Pancreas (tissue), 10 donors: ENCODE measurements at places on chromosomes 3 and 15. TPM values are rescaled to one million over a fixed set of nuclear protein-coding genes. Genes with fewer than 3 reads are reported as not detected.

DNA sequence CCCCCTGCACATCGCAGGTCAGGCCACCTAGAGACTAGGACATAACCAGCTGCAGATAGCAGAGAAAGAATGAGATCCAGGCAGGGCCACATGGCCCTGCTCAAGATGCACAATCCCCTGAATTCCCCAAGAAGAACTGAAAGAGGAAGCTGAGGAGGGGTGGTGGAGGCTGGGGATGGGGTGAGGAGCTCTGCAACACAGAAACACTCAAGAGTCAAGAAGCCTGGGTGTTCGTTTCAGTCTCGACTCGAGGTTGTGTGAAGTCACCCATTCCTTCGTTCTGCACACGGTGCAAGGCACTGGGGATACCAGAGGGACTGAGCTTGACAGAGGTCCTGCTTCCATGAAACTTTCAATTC is 62.0 kb downstream of the TLE3 start:
- H3K4me3 ChIP-seq, result no peak overlapping the region
- no peak for DNase-seq
- H3K36me3 ChIP-seq, result no peaks in the 10 kb centered on the region
- H3K27me3 ChIP-seq, result no peaks in the 10 kb centered on the region
- H3K4me1 ChIP-seq, result no peaks in the 10 kb centered on the region

GRCh38 chr3:159513444-159513843 is 475.2 kb upstream of the IL12A start:
- no peak for DNase-seq
- no peak overlapping the region for H3K27ac ChIP-seq
- H3K4me3 ChIP-seq, result no peak overlapping the region
- H3K27me3 ChIP-seq, result no peaks in the 10 kb centered on the region

ZNF609 gene
- total RNA-seq, result 14.4 TPM

FSTL1 gene
- total RNA-seq, result 71.3 TPM

- H3K4me3 ChIP-seq, result no peak overlapping the region
- DNase-seq, result no peak
- H3K4me1 ChIP-seq, result no peaks in the 10 kb centered on the region
- H3K27me3 ChIP-seq, result no peaks in the 10 kb centered on the region
- H3K36me3 ChIP-seq, result no peaks in the 10 kb centered on the region
These were observed 270.3 kb downstream of the RYR3 start for GRCh38 chr15:33581032-33581431.

- H3K36me3 ChIP-seq, result no peaks in the 10 kb centered on the region
- no peak overlapping the region for H3K4me3 ChIP-seq
- H3K27me3 ChIP-seq, result no peaks in the 10 kb centered on the region
- no peak for DNase-seq
These were observed 3.7 kb downstream of the DLL4 start for GRCh38 chr15:40932649-40933516.

DNA sequence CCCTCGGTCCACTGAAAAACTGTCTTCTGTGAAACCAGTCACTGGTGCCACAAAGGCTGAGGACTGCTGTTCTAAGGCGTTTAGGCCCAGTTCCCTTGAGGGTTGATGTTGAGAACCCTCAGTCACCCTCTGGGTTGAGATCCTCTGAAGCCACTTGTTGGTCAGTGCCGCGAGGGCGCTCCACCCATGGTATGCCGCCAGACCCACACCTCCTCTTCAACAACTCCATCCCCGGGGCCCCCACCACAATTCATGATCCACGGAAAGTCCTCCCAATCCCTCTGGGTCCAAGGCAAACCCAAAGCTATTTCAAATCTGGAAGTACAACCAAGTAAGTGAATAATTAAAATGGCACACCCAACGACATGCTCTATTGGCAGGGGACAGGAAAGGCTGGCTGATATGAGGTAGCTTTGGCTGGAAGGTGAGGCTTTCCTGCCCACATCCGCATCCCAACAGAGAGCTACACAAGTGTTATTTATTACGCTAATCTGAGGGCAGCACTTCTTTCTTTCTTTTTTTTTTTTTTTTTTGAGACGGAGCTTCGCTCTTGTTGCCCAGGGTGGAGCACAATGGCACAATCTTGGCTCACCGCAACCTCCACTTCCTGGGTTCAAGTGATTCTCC is 58.1 kb downstream of the XXYLT1 start:
- no peaks in the 10 kb centered on the region for H3K36me3 ChIP-seq
- H3K4me3 ChIP-seq, result no peak overlapping the region
- H3K27ac ChIP-seq, result no peak overlapping the region
- H3K4me1 ChIP-seq, result no peaks in the 10 kb centered on the region
- no peak for DNase-seq

CYP8B1 gene
- not detected for total RNA-seq

GRCh38 chr15:28101201-28101600 is 2.1 kb upstream of the OCA2 start:
- no peak overlapping the region for H3K27ac ChIP-seq
- H3K4me1 ChIP-seq, result no peaks in the 10 kb centered on the region
- H3K4me3 ChIP-seq, result no peak overlapping the region
- no peak for DNase-seq

- H3K27me3 ChIP-seq, result no peaks in the 10 kb centered on the region
- H3K4me1 ChIP-seq, result no peaks in the 10 kb centered on the region
- no peak overlapping the region for H3K27ac ChIP-seq
- no peaks in the 10 kb centered on the region for H3K36me3 ChIP-seq
- no peak for DNase-seq
These were observed 1047.0 kb downstream of the TUSC7 start for GRCh38 chr3:117756563-117756962.

- H3K4me1 ChIP-seq, result peaks cover 8% of the 10 kb centered on the region
- peak overlapping the region; percentile 71 for H3K27ac ChIP-seq
- H3K27me3 ChIP-seq, result no peaks in the 10 kb centered on the region
- no peak for DNase-seq
- H3K36me3 ChIP-seq, result no peaks in the 10 kb centered on the region
These were observed 344 bp downstream of the LINS1 start for GRCh38 chr15:100601617-100602063.

GRCh38 chr3:45942051-45942825 is 1.0 kb upstream of the CXCR6 start:
- H3K27me3 ChIP-seq, result no peaks in the 10 kb centered on the region
- H3K4me3 ChIP-seq, result no peak overlapping the region
- H3K27ac ChIP-seq, result no peak overlapping the region
- no peaks in the 10 kb centered on the region for H3K4me1 ChIP-seq

DNA sequence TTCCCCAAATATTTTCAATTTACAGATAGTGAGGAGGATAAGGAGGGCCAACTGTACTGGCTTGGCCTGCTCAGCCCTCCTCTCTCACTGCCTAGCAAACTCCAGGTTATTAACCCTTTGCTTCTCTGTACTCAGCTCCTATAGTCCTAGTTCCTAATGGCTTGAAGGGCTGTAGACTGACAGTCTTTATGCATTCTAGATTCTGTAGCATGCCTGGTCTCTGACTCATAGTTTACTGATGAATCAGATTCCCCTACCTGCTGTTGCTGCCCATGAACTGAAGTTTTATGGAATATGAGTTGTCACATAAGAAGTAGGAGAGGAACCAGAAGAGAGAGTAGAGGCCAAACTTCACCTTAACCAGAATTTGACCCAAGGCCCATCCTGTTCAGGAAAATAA is 27.1 kb upstream of the MAP3K13 start:
- DNase-seq, result no peak
- H3K36me3 ChIP-seq, result no peaks in the 10 kb centered on the region
- no peak overlapping the region for H3K4me3 ChIP-seq
- no peaks in the 10 kb centered on the region for H3K27me3 ChIP-seq
- H3K4me1 ChIP-seq, result peaks cover 51% of the 10 kb centered on the region

INSYN1 gene
- 1.4 TPM for total RNA-seq

DNA sequence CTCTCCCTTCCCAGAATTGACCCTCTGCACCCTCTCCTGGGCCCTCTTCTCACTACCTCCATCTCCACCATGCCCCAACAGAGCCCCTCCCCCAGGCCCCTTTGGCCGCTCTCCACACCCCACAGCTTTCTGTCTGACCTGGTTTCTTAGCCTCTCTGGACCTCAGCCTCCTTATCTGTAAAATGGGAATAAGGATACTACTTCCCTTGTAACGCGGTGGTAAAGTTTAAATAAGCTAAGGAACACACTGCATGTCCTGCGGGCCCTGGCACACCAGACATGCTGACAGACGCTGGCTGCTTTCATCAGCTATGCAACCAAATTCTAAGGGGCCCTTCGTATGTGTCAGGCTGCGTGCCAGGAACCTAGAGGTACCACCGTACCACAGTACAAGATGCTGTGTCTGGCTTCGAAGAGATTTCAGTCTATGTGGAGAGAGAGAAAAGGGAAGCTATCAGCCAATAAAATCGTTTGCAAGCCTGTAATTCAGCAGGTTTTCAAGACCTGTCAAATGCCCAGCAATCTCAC is 777 bp upstream of the SLC51A start:
- peaks cover 4% of the 10 kb centered on the region for H3K4me1 ChIP-seq
- no peaks in the 10 kb centered on the region for H3K27me3 ChIP-seq

DNA sequence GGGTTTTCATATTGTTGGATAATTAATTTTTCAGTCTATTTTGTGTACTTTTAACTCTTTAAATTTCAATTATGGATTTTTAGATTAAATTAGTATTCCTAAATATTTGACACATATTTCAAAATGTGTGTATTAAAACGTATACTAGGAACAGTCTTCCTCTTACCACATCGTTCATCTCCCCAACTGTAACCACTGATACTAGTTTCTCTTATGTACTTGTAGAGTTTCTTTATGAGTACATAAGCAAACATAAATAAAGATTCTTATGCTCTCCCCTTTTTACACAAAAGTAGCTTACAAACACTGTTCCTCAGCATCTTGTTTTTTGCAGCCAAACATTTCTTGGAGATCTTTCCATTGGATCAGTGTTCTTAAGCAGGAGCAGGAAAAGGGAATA is 45.9 kb downstream of the CMSS1 start:
- H3K27me3 ChIP-seq, result no peaks in the 10 kb centered on the region
- H3K4me1 ChIP-seq, result no peaks in the 10 kb centered on the region
- H3K4me3 ChIP-seq, result no peak overlapping the region
- DNase-seq, result no peak
- no peak overlapping the region for H3K27ac ChIP-seq
- H3K36me3 ChIP-seq, result no peaks in the 10 kb centered on the region

- H3K27ac ChIP-seq, result no peak overlapping the region
- H3K27me3 ChIP-seq, result no peaks in the 10 kb centered on the region
- H3K4me1 ChIP-seq, result no peaks in the 10 kb centered on the region
- H3K36me3 ChIP-seq, result no peaks in the 10 kb centered on the region
- H3K4me3 ChIP-seq, result no peak overlapping the region
- no peak for DNase-seq
These were observed 65.1 kb downstream of the EPHB1 start for GRCh38 chr3:134860141-134860540.

CEMIP gene
- 0.28 TPM for total RNA-seq

GRCh38 chr3:142987080-142987700 is 14.2 kb upstream of the U2SURP start:
- no peaks in the 10 kb centered on the region for H3K4me1 ChIP-seq
- no peak overlapping the region for H3K4me3 ChIP-seq
- no peaks in the 10 kb centered on the region for H3K36me3 ChIP-seq
- no peaks in the 10 kb centered on the region for H3K27me3 ChIP-seq
- no peak overlapping the region for H3K27ac ChIP-seq

DNA sequence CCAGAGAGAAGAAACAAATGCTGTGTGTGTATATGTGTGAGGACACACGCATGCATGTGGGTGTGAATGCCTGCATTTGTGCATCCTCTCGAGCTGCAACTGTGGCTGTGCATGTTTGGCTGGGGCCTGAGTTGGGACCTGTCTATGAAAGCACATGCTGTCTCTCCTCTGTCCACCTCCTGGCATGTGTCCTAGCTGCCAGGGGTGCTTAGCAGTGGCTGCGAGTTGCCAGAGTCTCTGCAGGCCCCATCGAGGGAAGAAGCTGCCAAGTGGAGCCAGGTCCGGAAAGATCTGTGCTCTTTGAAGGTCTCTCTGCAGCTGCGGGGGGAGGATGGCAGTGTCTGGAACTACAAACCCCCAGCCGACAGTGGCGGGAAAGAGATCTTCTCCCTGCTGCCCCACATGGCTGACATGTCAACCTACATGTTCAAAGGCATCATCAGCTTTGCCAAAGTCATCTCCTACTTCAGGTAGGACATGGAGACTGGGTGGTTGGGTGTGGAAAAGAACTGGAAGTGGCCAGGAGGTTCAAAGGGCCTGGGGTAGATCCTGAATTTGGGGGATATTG is 30.7 kb downstream of the NR1I2 start:
- no peaks in the 10 kb centered on the region for H3K27me3 ChIP-seq
- no peak overlapping the region for H3K27ac ChIP-seq
- DNase-seq, result no peak
- H3K4me3 ChIP-seq, result no peak overlapping the region
